ENCODE measurements at places on chromosomes 12 and 14. TPM values are rescaled to one million over a fixed set of nuclear protein-coding genes. Genes with fewer than 3 reads are reported as not detected.
A peak's percentile ranks its signal among the peaks of the same experiment; 100 is the strongest.

GRCh38 chr12:77996670-77997069 is 166.0 kb downstream of the NAV3 start:
- no peak overlapping the region for H3K27ac ChIP-seq
- H3K4me1 ChIP-seq = no peaks in the 10 kb centered on the region
- H3K4me3 ChIP-seq = no peak overlapping the region
- no peak for DNase-seq

- H3K4me1 ChIP-seq = no peaks in the 10 kb centered on the region
- no peak overlapping the region for H3K4me3 ChIP-seq
These were observed 6.7 kb upstream of the ARID4A start for GRCh38 chr14:58291646-58292045.

Gene C12orf60
- total RNA-seq = 2.2 TPM

DNA sequence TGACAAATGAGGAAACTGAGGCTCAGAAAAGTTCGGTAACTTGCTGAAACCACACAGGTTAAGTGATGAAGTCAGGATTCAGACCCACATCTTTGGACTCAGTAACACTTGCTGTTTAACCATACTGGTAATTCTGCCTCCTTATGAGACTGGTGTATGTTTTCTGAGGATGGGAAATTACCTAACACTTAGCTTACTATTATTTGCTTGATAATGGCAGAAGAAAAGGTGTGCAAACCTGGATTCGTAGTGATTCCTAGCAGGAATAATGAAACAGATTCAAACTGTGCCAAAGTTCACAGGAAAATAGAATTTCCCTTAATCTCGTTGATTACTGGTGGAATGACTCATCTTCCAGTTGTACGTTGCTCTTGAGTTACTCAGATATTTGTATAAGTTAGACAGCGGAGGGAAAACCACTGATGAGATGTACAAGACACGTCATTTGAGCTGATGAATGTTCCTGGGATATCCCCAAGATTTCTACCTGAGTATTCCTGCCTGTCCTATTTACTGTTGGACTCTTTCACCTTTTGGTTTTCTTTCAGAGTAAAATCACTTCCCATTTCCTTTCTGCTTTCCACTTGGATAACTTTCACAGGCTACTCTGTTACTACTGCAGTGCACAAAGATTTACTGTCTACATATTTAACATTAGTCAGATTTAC is 37.5 kb downstream of the PRORP start:
- peak; percentile 70 for DNase-seq
- no peak overlapping the region for H3K4me3 ChIP-seq
- no peaks in the 10 kb centered on the region for H3K27me3 ChIP-seq
- H3K36me3 ChIP-seq = no peaks in the 10 kb centered on the region
- peaks cover 61% of the 10 kb centered on the region for H3K4me1 ChIP-seq
- peak overlapping the region; percentile 57 for H3K27ac ChIP-seq

- no peaks in the 10 kb centered on the region for H3K36me3 ChIP-seq
- H3K4me1 ChIP-seq = peaks cover 4% of the 10 kb centered on the region
- no peak for DNase-seq
- H3K27me3 ChIP-seq = no peaks in the 10 kb centered on the region
- no peak overlapping the region for H3K27ac ChIP-seq
- no peak overlapping the region for H3K4me3 ChIP-seq
These were observed 44.5 kb downstream of the NUAK1 start for GRCh38 chr12:106094304-106094703.
